ENCODE measurements at places on chromosomes 3 and 15.

DNA sequence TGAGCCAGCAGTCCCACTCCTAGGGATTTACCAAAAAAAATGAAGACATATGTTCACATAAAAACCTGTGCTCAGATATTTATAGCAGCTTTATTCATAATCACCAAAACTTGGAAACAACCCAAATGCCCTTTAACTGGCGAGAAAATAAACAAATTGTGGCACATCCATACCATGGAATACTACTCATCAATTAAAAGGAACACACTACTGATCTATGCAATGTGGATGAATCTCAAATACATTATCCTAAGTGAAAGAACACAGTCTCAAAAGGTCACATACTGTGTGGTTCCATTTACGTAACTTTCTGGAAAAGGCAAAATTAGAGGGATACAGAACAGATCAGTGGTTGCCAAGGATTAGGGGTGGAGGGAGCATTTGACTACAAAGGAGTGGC is 394.5 kb downstream of the SHQ1 start:
- no peak for DNase-seq

GRCh38 chr3:108823227-108823626 is 641 bp downstream of the TRAT1 start:
- no peak for DNase-seq

DNA sequence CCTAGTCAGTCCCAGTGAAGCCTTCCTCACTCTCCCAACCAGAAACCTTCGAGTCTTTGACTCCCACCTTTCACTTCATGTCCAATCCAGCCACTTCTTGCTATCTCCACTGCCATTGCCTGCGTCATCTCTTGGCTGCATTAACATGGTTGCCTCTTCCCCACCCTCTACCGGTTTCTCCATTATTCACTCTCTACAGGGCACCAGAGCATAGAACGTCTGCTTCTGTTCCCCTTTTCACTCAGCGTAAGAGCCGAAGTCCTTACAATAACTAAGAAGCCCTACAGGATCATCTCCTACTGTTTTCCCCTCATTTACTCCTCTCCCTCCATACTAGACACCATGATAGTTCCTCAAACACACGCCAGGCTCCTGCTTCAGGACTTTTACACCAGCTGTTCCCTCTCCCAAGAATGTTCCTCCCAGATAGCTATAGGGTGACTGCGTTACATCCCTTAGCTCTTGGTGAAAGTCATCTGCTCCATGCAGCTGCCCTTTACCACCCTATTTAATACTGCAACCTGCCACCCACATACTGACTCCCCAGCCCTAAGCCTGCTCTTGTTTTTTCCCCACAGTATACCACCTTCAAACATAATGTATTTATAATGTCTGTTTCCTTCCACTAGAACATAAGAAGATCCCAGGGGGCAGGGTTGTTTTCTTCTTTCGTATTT is 30.9 kb downstream of the RCN2 start:
- DNase-seq = no peak

GRCh38 chr3:122923611-122924010 is 104.0 kb downstream of the SEMA5B start:
- DNase-seq = no peak

DNA sequence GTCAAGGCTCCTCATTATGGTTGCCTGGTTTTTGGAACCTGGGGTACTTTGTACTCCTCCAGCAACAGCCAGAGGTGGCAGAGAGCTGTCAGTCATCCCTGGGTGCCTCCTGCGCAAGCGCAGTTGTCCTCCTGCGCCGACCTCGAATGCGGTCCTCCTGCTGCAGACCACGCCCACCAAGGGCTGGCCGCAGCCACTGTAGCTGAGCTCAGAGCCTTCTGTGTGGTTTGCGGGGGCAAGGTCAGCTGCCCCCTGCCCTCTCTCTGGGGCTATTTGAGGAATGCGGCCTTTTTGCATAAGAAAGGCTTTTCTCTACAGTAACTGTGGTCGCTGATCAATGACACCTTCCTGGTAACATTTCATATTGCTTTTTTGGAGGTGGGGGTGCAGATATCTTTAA is 131.3 kb upstream of the SNRPN start:
- DNase-seq = no peak

DNA sequence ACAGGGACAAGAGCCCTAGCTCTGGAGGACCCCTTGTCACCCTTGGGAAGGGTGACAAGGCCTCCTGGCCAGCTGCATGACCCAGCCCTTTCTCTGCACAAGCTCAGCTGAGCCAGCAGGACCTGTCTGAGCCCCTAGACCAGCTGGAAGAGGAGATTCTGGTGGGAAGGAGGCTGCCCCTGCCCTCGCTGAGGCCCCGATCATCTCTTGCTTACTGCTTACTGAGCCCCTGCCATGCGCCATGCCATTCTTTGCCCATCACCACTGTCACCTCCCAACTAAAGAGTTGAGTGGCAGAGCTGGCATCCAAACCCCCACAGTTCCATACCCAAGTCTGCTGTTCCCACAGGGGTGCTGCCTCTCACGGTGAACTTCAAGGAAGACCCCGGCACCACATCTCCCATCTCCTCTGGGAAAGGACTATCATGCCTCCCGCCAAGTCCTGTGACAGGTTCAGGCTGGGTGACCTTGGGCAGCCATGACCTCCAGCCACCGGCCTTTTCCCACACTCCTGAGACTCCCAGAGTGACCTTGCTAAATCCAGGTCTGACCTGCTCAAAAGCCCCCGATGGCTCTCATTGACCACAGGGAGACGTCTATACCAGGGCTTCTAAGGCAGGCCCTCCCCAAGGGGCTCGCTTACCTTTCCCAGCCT is 34.0 kb downstream of the ACSBG1 start:
- no peak for DNase-seq

DNA sequence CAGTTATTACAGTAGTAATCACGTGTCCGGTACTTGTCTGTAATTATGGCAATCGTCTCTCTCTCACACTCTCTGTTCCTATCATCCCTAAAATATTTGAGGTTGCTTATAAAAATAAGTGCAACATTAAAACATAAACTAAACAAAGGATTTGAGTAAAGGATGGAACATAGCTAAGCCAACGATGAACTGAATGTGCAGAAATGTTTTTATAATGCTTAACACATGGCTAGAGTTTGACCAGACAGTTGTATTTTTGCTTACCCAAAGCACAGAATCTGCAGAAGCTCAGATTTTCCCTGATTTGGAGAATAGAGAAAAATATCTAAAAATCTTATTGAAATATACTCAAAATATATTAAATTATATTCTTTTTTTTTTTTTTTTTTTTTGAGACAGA is 1030.9 kb downstream of the NAALADL2 start:
- DNase-seq = no peak

- DNase-seq = no peak
Measured at GRCh38 chr15:92595506-92596381, 59.8 kb downstream of the FAM174B start.

DNA sequence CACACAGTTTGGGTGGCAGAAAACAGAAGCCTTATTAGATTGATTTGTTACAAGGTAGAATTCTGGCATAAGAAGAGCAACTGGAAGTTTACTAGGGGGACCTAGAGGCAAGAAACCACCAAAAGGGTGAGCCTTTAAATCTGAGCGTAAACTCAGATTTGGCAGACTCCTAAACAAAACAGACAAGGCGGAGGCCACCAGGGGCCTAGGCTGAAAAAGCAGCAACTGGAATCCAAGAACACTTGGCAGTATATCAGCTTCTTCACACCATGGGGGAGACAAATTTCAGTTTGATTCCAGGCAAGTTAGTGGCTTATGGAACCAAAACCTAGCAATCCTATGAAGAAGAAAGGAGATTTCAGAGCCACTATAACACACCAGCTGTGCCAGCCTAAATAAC is 220.0 kb downstream of the C3orf38 start:
- no peak for DNase-seq

Data from NCI-H510A (cell line).